ENCODE measurements at places on chromosomes 13 and 19.

- no peak for DNase-seq
These were observed 34.0 kb downstream of the WDR87 start for GRCh38 chr19:37872383-37872782.

GRCh38 chr19:3098515-3099346 lies 4.6 kb downstream of the GNA11 start:
- DNase-seq, result no peak

DNA sequence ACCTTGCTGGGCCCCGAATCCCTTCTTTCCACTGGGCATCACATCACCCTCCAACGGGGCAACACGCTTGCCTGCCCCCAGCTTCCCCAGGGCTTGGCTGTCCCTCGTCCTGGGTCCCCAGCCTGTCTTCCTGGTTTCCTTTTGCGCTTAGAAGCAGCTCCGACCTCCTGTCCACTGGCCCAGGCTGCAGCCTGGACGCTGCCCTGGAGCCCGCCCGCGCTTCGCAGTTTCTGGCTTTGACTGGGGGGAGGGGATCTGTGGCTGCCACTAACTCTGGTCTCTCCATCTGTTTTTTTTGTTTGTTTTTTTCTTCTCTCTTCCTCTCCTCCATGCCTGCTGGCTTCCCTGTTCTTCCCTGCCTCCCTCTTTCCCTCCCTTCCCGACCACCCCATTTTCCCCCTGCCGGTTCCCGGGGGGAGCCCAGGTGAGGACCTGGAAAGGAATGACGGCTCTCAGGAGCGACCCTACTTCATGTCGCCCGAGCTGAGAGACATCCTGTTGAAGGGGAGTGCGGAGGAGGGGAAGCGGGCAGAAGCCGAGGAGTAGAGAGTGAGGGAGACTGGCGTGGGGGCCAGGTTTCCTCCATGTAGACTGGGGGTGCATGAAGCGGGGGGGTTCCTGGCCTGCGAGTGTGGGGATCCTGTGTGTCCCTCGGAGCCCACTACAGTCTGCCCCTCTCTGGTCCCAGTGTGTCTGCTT lies 11.5 kb upstream of the ILF3 start:
- no peak for DNase-seq

DNA sequence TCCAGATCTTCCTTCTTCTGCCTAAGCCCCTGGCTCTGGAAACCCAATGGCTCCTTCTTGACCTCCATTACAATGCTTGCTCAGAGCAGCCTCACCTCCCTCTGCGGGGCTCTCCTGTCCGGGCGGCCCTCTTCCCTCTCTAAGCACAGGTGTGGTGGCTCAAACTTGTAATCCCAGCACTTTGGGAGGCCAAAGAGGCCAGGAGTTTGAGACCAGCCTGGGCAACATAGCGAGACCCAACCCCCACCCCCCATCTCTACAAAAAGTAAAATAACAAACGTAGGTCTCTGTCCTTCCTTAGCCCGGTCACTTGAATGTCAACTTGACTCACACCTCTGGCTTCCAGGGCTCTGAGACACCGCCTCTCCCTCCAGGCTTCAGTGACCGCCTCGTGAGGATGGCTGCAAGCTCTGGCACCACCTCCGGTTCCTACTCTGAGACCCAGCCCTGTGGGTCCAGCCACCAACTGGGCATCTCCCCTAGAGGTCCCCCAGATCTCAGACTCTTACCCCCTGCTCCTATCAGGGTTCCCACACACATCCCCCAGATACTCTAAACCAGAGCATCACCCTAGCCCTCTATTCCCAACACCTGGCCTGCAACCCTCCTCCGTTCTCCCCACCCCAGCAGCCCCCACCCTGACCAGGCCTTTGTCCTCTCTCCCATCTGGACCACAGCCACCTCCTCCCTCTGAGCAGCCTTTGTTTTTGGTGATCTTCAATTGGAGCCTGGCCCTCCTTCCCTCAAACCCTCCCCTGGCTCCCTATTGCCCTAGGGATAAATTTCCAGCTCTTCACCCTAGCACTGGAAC lies 4.7 kb upstream of the TLE2 start:
- DNase-seq, result no peak

DNA sequence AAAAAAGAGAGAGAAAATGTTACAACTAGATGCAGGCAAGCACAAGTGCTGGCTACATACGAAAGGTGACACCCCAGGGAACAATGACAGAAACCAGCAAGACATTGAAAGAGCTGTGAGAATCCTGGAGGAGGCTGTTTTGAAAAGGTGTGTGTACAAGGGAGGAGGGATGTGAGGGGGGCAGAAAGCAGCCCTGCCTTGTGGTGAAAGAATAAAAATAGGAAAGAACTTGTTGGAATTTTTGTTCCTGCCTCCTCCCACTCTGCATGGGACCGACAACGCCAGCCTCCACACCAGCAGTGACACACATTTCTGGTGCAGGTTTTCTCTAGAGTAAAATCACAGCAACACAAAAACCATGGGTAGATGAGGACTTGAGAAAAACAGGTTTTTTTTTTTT lies 1258.6 kb downstream of the PCDH9 start:
- peak; percentile 1 for DNase-seq

DNA sequence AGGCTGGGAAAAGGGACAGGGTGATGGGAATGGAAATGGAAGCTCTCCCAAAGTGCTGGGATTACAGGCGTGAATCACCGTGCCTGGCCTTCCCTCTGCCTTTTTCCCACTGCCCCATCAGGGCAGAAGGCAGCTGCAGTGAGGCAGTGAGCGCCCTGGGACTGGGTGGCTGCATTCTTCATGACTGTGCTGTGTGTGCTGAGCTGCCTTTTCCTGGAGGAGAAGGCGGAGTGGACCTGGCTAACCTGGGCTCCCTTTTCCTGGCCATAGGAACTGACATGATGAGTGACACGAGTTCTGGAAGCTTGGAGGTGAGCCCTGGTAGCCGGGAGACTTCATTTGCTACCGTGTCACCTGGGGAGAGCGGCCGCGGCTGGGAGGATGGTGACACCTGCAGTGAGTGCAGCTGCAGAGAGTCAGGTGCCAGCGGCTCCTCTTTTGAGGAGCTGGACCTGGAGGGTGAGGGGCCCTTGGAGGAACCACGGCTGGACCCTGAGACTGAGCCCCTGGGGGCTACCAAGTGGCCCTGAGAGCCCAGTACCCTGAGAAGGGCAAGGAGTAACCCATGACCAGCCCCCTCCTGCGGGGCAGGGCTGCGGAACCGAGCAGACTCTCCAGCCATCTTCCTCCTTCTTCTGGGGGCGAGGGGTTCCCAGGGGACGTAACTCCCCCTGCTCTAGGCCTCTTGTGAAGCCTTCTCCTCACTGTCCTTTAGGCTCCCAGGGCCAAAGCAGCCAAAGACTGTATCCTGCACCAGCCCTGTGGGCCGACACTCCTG lies 26.3 kb upstream of the ZNF492 start:
- no peak for DNase-seq

GRCh38 chr13:41465241-41465847 lies 8.0 kb downstream of the RGCC start:
- peak; percentile 66 for DNase-seq

DNA sequence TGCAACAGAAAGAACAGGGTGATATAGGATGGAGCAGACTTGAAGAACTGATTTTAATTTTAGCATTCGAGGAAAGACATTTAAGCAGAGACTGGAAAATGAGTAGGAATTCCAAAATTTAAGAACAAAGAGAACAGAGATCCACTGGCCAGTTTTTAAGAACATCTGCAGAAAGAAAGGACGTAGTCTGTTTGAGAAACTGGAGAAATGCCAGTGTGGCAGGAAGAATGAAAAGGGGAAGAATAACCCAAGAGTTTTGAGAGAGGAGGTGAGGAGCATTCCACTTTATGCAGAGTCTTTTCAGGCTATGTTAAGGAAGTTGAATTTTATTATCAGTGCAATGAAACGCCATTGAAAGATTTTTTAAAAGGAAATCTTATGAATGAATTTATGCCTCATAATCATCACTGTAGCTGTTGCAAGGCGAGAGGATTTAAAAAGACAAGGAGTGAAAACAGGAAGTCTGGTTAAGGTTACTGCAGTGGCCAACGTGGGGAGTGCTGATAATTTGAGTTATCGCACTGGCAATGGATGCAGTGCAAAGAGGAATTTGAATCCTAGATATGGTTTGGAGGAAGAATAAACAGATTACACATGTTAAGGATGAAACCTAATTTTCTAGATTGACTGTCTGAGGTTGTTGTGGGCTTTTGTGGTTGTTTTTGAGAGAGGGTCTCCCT lies 253.8 kb downstream of the DACH1 start:
- DNase-seq, result no peak

DNA sequence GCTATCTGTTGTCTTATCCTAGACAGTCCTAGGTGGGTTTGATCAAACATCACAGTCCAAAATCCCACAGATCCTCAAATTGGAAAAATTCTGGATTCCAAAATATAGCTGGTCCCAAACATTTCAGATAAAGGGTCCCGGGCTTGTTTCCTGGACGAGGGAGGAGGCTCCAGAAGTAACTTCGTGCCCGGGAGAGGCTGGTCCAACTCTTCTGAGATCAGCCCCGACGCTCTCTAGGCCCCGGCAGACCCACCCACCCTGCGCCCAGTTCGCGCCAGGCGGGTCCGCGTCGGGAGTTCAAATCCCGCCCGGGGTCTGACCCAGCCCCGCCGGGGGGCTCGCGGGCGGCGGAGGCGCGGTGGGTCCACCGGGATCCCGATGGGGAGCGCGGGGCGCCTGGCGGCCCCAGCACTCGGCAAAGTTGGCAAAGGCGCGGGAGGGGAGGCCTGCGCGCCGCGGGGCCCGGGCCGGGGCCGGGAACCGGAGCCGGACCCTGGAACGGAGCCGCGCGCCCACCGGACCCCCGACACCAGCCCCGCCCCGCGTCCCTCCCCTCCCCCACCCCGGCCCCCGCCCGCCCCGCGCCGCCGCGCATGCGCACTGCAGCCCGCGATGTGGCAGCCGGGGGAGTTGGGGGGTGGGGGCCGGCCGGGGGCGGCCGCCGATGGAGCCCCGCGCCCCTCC lies 513 bp downstream of the MIER2 start:
- peak; percentile 15 for DNase-seq

DNA sequence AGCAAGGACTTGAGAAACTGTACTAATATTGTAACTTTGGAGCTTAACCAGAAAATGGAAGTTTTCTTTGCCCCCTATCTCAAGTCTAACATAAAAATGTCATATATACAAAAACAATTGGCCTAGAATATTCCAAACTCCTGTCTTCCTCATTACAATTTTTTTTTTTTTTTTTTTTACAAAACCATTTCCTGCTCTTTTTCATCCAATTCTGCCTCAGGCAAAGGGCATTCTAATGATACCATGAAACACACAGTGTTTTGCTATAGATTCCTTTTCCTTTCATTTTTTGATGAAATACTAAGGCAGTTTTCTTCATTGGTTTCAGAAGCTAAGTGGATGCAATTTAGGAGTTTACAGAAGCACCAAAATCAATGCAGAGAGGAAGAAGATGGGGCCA lies 119.7 kb downstream of the LHFPL6 start:
- peak; percentile 22 for DNase-seq

DNA sequence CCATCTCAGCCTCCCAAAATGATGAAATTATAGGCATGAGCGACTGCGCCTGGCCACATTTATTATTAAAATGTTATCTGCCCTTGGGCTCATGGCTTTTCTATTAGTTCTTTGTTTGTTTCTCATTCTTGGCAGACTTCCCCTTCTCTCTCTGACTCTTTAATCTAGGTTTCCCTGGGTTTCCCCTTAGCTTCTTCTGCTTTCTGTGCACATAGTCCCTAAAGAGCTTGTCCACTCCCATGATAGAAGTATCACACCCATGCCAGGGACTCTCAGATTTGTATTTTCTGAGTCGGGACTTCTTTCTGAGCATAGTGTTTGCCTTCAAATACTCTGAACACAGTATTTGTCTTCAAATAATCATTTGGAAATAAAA lies 38.6 kb upstream of the ITM2B start:
- no peak for DNase-seq

GRCh38 chr19:17104679-17105078 lies 29.1 kb downstream of the MYO9B start:
- no peak for DNase-seq

DNA sequence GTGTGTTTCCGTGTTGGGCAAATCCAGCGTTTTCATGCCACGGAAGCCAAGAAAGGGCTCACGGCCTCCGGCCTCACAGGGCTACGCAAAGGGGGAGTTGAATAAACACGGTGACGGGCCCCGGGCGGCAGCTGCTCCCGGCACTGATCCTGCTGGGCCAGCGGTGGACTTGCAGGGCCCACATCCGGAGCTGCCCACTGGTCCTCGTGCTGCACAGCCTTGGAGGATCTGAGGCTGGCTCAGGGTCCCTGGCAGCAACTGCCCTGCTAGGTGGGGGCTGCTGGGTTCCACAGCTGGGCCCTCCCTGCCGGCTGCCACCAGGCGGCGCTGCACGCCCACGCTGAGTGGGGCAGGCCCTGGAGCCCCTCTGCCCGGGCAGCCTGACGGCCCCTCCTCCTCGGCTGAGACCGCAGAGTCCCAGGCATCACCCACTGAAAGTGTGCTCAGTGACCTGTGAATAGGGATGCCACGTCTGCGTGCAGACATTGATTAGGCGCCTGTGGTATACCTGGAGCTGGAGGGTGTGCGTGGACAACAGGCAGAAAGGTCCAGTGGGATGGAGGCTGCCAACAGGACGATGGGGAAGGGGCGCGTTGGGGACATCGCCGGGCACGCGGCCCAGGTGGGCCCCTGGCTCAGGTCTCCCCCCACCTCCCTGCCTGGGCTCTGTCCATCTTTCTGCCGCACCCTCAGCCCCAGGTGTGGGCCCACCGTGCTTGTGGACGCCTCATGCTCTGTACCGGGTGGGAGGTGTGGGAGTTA lies 5.3 kb upstream of the HCN2 start:
- DNase-seq, result peak; percentile 54

DNA sequence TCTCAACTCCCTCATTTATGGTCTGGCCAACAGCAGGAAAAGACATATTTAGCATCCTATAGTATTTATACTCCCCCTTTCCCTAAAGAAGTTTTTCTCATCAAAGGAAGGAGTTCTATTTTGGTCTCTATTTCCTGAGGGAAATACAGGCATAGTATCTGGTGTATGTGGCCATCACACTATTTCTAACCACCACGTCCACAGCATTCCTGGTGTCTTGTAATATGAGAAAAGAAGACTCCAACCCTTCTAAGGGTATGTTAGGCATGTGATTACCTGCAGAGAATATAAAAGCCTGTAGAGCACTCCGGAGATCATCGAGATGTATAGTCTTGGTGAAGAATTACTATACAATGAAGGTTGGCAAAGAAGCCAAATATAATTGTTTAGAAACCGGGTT lies 137.4 kb downstream of the VWA8 start:
- peak; percentile 51 for DNase-seq

DNA sequence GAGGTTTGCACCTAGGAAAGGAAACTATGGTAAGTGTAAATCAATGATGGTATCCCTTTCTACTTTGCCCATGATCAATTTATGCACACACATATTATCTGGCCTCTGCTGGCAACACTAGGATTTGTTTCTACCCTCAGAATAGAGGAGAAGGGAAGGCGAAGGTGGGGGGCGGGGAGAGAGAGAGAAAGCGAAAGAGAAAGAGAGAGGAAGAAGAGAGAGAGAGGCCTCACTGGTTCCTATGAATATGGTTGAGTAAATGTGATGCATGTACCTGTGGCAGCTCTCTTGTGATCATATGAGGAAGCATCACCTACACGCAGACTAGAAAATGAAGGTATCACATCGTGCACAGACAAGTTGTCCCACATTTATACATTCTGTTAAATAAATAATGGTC lies 882.0 kb upstream of the SLITRK6 start:
- no peak for DNase-seq

- DNase-seq, result no peak
These were observed 2859.0 kb upstream of the PCDH20 start for GRCh38 chr13:64274481-64275217.

GRCh38 chr19:40502647-40503319 lies 36.0 kb downstream of the SPTBN4 start:
- DNase-seq, result no peak

All from fibroblast of skin of scalp (primary cell).